ENCODE measurements at places on chromosomes 7 and 10. TPM values are rescaled to one million over a fixed set of nuclear protein-coding genes. Genes with fewer than 3 reads are reported as not detected.

CCDC186 gene
- polyA plus RNA-seq, result 27.3 TPM

TCF7L2 gene
- 36.8 TPM for polyA plus RNA-seq

TAS2R41 gene
- polyA plus RNA-seq, result not detected

OPN4 gene
- not detected for polyA plus RNA-seq

ATRNL1 gene
- 24.1 TPM for polyA plus RNA-seq

FAM131B gene
- 2.7 TPM for polyA plus RNA-seq

CABCOCO1 gene
- 3.1 TPM for polyA plus RNA-seq

COX15 gene
- 55.4 TPM for polyA plus RNA-seq

CXCL12 gene
- 444 TPM for polyA plus RNA-seq

FAM25C gene
- polyA plus RNA-seq, result not detected

NXPH1 gene
- polyA plus RNA-seq, result 0.25 TPM

SLC29A4 gene
- polyA plus RNA-seq, result 24.1 TPM

NPSR1 gene
- not detected for polyA plus RNA-seq

All from left renal cortex interstitium (tissue), 4 donors.